NCI-H1105 treated with DMSO at 0.1 percent for 48 hours (cell line): ENCODE measurements at places on chromosomes 1 and 21.

GRCh38 chr1:99146129-99146848 is 118.0 kb upstream of the PLPPR4 start:
- no peak for DNase-seq

GRCh38 chr1:145983206-145983675 is 13.1 kb downstream of the TXNIP start:
- no peak for DNase-seq

GRCh38 chr1:39895731-39896480 is 5.8 kb downstream of the MYCL start:
- no peak for DNase-seq

DNA sequence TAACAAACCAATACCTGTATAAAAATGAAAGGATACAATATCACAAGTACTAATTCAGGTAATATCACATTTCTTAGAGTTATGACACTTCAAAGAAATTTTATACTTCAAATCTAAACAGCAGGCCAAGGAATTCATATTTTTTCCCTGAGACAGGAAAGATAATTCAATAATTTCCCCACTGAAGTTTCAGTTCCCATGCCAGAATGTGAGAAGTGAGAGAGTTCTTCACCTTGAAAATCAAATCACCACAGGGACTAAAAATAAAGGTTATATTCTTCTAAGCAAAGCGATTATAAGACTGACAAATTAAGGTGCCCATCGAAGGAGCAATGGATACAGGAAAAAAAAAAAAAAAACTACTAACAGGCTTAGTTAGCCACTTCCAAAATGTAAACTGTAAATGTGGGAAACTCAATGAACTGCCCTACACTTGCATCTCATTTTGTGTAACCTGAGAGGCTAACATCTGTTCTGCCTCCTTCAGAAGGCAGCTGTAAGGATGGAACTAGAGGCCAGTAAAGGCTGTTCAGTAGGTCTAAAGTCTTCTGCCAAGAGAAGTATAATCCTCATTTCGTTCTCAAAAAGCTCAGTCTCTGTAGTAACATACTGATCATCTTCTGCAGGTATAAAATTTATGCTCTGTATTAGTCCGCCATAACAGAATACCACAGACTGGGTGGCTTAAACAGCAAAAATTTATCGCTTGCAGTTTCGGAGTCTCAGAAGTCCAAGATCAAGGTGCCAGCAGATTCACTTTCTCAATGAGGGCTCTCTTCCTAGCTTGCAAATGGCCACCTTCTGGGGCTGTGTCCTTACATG is 127.8 kb downstream of the RERE start:
- peak; percentile 24 for DNase-seq

GRCh38 chr21:26473471-26473870 is 99.6 kb downstream of the CYYR1 start:
- no peak for DNase-seq

DNA sequence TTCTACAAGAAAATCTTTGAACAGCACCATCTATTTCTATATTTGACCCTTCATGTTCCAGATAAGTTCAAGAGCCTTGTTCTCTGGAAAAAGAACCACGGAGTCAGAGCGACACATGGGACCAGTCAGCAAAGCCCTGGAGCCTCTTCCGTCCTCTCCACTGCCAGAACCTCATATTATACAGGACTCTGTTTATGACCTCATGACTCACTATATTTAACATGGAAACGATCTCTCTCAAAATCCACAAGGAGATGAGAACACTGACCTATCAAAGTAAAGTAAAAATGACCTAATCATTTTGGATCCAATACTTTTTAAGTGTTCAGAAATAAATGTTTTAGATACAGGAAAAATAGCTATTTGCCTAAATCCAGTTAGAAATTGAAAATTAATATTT is 124.6 kb upstream of the KRTAP19-8 start:
- DNase-seq, result no peak

- DNase-seq, result peak; percentile 39
These were observed 20.5 kb downstream of the SOX13 start for GRCh38 chr1:204093421-204093717.

DNA sequence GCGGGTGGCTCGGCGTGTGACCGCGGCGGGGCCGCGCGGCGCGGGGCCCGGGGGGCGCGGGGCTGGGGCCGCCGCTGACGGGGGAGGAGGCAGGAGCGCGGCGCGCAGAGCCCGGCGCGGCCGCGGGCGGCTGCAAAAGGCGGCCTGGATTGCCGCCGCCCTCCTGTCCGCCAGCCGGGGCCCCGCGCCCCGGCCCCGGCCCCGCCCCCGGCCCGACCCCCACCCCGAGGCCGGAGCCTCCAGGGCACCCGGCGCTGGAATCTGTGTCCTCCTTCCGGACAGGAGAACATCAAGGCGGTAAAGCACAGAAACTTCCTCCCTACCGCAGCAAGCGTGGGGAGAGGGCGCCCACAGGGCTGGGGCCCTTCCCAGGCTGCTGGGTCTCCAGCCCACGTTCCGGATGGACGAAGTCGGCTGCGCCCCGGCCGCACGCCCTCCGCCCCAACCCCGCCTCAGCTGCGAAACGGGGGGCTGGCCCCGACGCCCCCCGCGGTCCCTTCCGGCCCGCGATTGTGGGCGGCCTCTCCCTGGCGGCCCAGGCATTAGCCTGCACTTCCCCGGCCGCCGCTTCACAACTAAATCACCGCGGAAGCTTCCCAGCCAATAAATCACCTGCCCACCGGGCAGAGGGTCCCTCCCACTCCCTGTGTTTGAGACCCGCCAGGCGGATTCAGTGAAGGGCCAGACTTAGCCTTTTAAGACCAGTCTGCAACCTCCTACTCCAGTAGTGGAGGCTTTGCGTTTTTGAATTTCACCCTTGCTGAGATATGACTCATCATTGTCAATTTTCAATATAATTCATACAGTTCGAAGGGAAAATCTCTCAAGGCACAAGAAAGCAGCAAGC is 106.0 kb downstream of the SLC45A1 start:
- DNase-seq, result peak; percentile 81

DNA sequence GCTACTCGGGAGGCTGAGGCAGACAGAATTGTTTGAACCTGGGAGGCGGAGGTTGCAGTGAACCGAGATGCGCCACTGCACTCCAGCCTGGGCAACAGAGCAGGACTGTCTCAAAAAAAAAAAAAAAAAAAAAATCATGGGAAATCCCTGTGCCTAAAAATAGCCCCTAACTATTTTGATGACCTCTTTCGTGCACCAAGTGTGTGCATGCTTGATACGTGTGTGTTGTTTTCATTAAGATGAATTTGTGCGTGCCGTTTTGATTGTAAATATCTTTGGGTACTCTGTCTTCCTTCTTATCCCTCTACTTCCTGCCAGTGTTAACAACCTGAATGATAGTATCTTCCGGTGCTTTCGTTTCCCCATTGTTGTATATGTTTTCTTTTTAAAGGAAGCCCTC is 9.8 kb downstream of the CACYBP start:
- DNase-seq, result no peak

- no peak for DNase-seq
These were observed 32.1 kb upstream of the PLPPR4 start for GRCh38 chr1:99232172-99232571.

DNA sequence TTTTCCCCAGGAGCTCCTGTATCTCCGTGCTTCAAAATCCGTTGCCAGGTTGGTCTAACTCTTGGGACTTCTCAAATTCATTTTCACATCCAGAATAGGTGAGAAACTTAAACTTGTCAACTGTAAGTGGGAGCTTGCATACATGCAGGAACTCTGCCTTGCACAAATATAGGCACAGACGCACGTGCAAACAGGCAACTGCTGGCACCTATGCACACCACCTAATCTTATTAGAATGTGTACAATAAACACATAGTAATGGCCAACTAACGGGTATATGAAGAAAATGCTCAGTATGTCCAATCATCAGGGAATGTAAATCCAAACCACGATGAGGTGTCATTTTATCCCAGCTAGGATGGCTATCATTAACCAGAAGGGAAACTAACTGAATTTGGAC is 22.6 kb upstream of the FCGR2A start:
- DNase-seq, result no peak

- no peak for DNase-seq
These were observed 95.2 kb downstream of the PSMG1 start for GRCh38 chr21:39088031-39088370.

DNA sequence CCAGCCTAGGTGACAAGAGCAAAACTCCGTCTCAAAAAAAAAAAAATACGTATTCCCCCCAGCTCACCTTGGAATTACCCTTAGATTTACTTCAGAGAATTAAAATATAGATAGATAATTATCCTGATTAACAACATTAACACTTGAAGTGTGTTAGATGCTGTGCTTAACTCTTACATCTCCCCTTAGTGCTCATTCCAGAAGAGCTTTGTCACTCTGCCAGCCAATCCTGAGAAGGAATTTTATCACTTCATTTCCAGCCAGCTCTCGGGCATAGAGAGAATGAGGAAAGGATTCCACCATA is 1.6 kb upstream of the SHC1 start:
- DNase-seq, result no peak

DNA sequence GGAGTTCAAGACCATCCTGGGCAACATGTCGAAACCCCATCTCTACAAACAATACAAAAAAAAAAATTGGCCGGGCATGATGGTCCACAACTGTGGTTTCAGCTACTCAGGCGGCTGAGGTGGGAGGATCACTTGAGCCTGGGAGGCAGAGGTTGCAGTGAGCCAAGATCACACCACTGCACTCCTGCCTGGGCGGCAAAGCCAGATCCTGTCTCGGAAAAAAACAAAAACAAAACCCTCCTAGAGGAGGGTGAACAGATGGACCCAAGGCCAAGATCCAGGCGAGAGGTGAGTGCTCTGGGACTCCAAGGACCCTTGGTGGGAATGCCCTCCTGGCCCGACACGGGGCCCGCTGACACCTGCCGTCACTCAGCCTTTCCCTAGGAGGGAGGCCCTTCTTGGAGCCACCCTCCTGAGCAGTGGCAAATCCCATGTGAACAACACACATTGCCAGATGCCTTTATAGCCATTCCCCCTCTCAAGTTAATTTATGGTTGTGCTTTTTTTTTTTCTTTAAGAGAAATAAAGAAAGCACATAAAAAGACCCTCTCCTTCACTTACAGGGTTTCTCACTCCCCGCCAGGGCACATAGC is 380 bp downstream of the TFF2 start:
- no peak for DNase-seq

DNA sequence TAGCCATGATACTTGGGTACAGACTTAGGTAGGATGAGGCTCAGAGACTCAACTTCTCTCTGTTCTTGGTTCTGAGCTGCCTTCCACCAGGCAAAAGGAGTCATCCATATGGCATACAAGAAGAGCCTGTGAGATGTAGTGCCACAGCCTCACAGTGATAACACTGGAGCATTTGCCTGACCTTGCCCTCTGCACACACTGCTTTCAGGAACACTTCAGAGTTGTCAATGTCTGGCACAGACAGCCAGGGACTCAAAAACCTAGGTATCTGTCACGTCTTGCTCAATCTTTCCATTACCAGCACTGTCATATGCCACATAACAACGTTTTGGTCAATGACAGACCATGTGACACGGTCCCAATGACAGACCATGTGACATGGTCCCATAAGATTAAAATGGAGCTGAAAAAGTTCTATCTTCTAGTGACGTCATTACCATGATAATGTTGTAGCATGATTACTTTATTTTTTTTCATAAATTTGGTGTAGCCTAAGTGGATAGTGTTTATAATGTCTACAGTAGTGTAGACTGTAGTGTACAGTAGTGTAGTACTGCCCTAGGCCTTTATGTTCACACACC is 199.9 kb upstream of the CTTNBP2NL start:
- no peak for DNase-seq

GRCh38 chr1:173798078-173798477 is 26.4 kb upstream of the DARS2 start:
- DNase-seq, result no peak

- DNase-seq, result no peak
These were observed 353.7 kb upstream of the GREM2 start for GRCh38 chr1:240965581-240966091.

- DNase-seq, result no peak
These were observed 212.8 kb downstream of the DYRK1A start for GRCh38 chr21:37579356-37579755.

- no peak for DNase-seq
These were observed 137.1 kb downstream of the CAMTA1 start for GRCh38 chr1:6922096-6922931.

- peak; percentile 66 for DNase-seq
These were observed 392 bp upstream of the TAGLN2 start for GRCh38 chr1:159925719-159926078.

DNA sequence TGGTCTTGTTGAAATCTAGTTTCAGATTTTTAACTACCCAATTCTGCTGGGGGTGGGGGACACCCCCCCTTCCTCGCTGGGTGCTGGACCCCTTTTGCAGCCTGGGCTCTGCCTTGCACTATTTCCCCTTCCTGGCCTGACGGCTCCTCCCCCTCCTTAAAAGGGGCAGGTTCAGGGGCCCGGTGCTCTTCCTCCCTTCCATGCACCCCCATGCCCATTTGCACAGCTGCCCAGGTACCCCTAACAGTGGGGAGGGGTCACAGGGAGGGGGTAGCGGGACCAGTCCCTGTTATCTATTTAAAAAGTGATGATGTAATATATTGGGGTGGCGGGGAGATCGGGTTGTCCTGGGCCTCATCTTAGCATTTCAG is 15.3 kb downstream of the ZBTB7B start:
- no peak for DNase-seq

DNA sequence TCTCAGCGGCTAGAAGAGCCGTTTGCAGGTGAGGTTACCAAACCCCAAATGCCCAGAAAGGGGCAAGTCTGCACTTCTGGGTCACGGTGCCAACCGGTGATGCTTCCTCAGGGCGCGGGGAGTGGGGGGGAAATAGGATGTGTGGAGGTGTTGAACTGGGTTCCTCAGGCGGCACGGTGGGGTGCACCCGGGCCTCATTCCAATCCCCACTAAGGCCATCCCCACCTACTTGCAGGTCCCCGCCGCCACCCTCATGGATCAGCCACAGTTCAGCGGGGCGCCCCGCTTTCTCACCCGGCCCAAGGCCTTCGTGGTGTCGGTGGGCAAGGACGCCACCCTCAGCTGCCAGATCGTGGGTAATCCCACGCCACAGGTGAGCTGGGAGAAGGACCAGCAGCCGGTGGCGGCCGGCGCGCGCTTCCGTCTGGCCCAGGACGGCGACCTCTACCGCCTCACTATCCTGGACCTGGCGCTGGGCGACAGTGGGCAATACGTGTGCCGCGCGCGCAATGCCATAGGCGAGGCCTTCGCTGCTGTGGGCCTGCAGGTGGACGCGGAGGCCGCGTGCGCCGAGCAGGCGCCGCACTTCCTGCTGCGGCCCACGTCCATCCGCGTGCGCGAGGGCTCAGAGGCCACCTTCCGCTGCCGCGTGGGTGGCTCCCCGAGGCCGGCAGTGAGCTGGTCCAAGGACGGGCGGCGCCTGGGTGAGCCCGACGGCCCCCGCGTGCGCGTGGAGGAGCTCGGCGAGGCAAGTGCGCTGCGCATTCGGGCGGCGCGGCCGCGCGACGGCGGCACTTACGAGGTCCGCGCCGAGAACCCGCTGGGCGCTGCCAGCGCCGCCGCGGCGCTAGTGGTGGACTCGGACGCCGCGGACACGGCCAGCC is 3.9 kb downstream of the OBSCN start:
- DNase-seq, result no peak
